ENCODE measurements at places on chromosomes 12 and 14.

GRCh38 chr14:21001218-21001617 is 2.1 kb downstream of the SLC39A2 start:
- DNase-seq, result no peak

- no peak for DNase-seq
These were observed 157.5 kb upstream of the LRIG3 start for GRCh38 chr12:59077575-59078426.

- DNase-seq, result no peak
These were observed 769.4 kb upstream of the USP15 start for GRCh38 chr12:61490526-61491498.

- no peak for DNase-seq
These were observed 17.7 kb upstream of the TEAD4 start for GRCh38 chr12:2941524-2941923.
